CD4-positive, CD25-positive, alpha-beta regulatory T cell (primary cell): ENCODE measurements at places on chromosomes 12 and 14. TPM values are rescaled to one million over a fixed set of nuclear protein-coding genes. Genes with fewer than 3 reads are reported as not detected.

PLEKHG7 gene
- 0.89 TPM for total RNA-seq

DBX2 gene
- total RNA-seq: not detected

PAX9 gene
- total RNA-seq: 0.42 TPM

CELA1 gene
- not detected for total RNA-seq
